GM18507 (cell line): ENCODE measurements at places on chromosomes 12 and 14.

DNA sequence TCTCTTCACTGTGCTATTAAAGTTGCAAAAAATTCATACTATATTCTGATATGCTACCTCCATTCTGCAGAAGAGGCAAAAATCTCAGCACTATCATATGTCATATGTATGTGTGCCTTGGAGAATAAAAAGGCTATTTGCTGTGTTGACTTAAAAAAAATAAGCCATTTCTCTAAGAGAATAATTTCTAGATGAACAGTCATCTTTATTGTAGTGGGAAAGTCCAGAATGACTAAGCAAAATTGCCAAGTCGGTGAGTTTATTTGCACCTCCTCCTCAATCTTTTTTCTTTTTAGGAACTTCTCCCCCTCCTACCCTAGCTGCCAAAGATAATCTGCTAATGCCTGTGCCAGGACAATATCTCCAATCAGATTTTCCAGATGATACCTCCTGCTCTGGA is 353.8 kb upstream of the FAR2 start:
- DNase-seq = no peak

DNA sequence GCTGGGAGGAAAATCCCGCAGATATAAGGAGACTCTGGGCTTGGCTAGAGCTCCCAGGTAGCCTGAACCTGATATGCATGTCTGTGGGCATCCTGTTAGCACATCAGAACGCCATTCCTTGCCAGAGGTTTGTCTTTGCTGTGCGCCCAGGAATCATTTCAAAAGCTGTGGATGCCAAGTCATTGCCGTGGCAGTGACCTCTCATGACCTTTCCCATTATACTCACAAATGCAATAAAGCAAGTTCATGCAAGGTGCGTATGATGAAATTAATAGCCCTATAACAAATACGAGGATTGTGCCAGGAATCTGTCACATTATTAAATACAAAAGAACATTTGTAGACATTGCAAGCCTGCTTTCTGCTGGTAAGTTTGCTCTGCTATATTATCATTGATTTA is 229.1 kb upstream of the PELI2 start:
- no peak for DNase-seq

DNA sequence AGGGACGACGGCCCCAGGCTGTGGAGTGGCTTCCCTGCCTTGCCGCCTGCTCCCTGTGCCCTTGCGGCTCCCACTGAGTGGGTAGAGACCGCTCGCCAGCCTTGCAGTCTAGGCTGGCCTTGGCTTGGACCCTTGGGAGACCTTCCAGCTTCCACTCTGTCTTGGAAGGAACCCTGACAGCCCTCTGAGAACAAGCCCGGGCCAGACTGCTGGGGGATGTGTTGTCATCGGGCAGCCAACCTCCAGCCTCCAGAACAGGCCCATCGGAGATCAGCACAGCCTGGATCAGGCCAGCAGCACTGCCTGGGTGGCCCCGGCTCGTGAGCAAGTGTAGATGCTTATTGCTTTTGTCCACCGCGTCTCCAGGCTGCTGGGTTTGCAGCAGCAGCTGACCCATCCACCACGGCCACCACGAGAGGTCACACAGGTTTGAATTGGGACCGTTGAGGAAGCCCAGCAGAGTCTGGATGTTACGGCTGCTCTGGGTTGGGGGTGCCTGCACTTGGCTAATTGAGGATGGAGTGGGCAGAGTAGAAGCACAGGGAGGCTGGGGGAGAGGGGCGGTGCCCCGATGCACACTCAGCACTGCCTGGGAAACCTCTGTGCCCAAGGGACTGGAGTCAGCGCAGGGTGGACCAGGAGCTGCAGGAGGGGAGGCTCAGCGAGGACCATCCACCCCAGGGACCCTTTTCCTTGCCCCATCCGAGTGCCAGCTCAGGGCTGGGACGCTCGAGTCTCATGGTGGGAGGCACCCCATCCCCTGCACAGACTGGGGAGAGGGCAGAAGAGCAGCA is 55.5 kb downstream of the NOC4L start:
- no peak for DNase-seq

DNA sequence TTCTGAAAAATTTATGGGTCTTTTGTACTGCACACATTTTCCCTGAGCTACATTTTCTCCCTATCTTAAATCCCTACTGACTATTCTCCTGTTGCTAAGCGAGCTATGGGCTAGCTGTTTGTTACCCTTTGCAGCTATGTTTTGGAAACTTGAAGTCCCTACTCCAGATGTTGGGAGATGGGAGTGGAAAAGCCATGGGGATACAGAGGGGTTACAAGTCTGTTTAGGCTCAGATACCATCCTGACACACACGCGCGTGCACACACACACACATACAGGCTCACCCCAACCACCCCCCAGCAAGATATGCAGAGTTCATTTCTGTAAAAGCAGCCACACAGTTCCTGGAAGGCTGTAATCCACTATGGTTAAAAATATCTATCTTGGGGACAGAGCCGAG is 15.8 kb downstream of the ATP5MC2 start:
- no peak for DNase-seq

GRCh38 chr14:33275879-33276278 is 337.2 kb downstream of the NPAS3 start:
- no peak for DNase-seq

DNA sequence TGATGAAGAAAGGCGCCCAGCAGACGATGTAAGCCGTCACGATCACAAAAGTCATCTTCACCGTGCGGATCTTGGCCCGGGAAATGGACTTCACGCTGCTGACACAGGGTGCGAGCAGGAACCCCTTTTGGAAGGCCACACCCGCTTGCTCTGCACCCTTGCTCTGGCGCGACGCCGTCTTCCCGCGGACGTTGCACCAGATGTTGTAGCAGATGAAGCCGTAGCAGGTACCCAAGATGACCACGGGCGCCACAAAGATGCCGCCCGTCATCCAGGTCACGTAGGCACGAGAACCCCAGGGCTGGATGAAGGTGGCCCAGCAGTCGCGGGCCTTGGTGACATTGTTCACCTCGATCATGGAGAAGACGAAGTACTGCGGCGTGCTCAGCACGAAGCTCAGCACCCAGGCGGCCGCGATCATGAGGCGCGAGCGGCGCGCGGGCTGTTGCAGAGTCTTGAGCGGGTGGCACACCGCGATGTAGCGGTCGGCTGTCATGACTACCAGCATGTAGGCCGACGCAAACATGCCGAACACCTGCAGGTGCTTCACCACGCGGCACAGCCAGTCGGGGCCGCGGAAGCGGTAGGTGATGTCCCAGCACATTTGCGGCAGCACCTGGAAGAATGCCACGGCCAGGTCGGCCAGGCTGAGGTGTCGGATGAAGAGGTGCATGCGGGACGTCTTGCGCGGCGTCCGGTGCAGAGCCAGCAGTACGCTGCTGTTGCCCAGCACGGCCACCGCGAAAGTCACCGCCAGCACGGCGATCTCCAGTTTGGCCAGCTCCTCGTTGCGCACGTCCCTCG is 890 bp downstream of the AVPR1A start:
- DNase-seq = no peak

GRCh38 chr12:3447318-3447717 is 43.7 kb upstream of the PRMT8 start:
- no peak for DNase-seq

- no peak for DNase-seq
Measured at GRCh38 chr12:60078026-60078425, 482.2 kb downstream of the SLC16A7 start.
